Kidney (tissue), 22 donors: ENCODE measurements at places on chromosomes 3 and 15. TPM values are rescaled to one million over a fixed set of nuclear protein-coding genes. Genes with fewer than 3 reads are reported as not detected.

GRCh38 chr3:131494706-131495105, 8.1 kb downstream of the MRPL3 start:
- DNase-seq = peak; percentile 56

- no peak for DNase-seq
These were observed 99.6 kb downstream of the FNDC3B start for GRCh38 chr3:172138792-172139507.

GRCh38 chr3:144900366-144900765, 928.7 kb downstream of the DIPK2A start:
- DNase-seq = no peak

The SEMA5B gene
- total RNA-seq = 8.4 TPM

The CMSS1 gene
- total RNA-seq = 27.0 TPM

The DAZL gene
- not detected for total RNA-seq
